ENCODE measurements at places on chromosomes 6 and 20. TPM values are rescaled to one million over a fixed set of nuclear protein-coding genes. Genes with fewer than 3 reads are reported as not detected.

ECT2L gene
- total RNA-seq: not detected

SLC35F1 gene
- total RNA-seq: not detected

CFAP61 gene
- not detected for total RNA-seq

FOXC1 gene
- 5.5 TPM for total RNA-seq

CNR1 gene
- total RNA-seq: 0.07 TPM

GHRH gene
- not detected for total RNA-seq

CTCFL gene
- total RNA-seq: not detected

ASCC3 gene
- 19.0 TPM for total RNA-seq

PPP1R14C gene
- total RNA-seq: 3.3 TPM

XKR7 gene
- not detected for total RNA-seq

MCHR2 gene
- not detected for total RNA-seq
